ENCODE measurements at places on chromosomes 7 and 10.

DNA sequence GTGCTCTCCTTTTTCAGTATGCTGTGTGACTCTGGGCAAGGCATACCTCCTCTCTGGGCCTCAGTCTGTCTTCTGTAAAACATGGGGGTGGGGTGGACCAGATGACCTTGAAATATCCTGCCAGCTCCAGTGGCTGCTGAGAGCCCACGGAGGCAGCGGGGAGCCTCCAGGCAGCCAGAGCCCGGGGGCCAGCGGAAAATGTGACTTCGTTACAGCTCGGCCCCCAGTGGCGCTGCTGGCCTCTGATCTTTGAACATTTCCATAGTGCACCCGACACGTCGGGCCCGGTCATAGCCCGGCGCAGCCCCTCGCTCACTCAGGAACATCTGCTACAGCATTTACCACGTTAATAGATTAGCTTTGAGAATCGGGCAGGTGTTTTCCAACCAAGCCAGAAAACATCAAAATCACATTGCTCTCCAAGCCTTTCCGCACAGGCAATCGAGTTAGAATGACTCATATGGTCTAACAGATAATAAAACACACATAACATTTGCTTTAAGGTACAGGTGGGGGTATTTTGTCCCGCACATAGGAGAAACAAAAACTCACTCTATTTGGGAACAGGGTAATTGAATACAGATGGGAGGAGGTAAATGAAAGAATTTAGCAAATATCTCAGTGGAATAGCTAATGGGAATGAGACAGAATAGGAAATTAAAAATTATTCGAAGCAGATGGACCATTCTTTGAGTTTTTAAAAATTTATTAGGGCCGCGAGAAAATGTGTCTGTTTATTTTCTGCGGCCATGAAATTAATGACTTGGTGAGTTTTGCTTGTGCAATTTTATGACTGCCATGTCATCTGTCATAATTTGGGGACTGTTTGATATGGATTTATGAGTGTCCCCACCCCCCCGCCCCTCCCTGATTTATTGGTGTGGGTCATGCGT is 26.3 kb upstream of the COMTD1 start:
- no peak for DNase-seq

DNA sequence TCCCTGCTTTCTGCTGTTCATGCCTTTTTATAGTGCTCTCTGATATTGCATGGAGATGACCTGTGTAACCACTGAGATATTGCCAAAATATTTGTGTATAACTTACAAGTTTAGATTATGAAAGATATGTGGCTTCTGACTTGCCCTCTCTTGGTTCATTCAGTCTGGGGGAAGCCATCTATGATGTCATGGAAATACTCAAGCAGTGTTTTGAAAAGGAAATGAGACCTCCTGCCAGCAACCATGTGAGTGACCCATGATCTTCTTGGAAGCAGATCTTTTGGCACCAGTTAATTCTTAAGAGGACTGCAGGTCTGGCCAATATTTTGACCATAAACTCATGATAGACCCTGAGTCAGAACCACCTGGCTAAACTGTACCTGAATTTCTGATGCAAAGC is 183.0 kb downstream of the THSD7A start:
- no peak for DNase-seq

GRCh38 chr7:134371536-134371935 is 54.8 kb upstream of the SLC35B4 start:
- DNase-seq: no peak

- no peak for DNase-seq
These were observed 43.5 kb downstream of the LOXL4 start for GRCh38 chr10:98224509-98224908.

- DNase-seq: no peak
These were observed 37.4 kb downstream of the RGS10 start for GRCh38 chr10:119505131-119505551.

DNA sequence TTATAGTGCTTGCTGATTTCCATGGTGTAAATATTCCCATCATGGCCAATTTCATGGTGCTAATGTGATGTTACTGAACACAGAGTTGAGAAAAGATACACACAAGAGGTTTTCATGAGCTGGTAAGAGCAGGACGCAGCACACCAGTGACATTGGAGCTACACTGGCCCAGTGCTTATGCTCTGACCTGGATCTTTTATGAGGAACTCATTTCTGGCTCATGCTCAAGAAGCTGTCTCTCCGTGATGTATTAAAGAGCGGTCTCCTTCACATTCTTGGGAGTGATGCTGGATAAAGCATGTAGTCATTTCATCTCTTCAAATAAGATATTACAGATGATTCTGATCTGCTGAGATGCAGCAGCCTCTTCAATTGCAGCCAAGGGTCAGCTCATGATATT is 785.2 kb downstream of the GRID1 start:
- no peak for DNase-seq

- DNase-seq: no peak
These were observed 30.3 kb upstream of the IL6 start for GRCh38 chr7:22696541-22697228.

DNA sequence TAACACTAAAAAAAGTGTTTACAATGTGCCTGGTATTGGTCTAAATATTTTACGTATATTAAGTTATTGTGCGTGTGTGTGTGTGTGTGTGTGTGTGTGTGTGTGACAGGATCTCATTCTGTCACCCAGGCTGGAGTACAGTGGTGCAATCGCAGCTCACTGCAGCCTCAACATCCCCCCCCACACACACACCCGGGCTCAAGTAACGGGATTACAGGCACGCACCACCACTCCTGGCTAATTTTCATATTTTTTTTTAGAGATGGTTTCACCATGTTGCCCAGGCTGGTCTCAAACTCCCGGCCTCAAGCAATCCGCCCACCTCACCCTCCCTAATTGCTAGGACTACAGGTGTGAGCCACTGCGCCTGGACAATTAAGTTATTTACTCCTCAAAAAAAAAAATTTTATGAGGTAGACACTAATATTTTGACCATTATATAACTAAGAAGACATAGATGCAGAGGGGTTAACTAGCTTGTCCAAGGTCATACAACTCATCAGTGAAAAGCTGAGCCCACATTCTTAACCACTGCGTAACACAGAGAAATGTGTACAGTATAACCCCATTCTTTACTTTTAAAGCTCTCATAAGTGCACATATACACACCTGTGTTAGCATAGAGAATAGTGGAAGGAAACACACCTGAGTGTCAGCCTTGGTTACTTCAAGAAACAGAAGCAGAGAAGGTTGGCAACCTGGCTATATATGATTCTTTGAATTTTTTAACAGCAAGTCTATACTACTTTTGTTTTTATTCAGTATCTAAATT is 35.0 kb downstream of the DNAJC12 start:
- no peak for DNase-seq

DNA sequence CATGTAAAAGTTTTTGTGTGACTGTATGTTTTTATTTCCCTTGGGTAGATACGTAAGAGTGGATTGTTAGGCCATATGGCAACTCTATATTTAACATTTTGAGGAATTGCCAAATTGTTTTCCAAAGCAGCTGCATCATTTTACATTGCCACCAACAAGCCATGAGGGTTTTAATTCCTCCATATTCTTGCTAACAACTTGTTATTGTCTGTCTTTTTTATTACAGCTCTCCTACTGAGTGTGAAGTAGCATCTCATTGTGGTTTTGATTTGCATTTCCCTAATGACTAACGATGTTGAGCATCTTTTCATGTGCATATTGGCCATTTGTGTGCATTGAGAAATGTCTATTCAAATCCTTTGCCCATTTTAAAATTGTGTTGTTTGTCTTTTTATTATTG is 94.9 kb downstream of the CARD11 start:
- no peak for DNase-seq

- no peak for DNase-seq
These were observed 23.0 kb upstream of the TRIL start for GRCh38 chr7:28981161-28981465.

DNA sequence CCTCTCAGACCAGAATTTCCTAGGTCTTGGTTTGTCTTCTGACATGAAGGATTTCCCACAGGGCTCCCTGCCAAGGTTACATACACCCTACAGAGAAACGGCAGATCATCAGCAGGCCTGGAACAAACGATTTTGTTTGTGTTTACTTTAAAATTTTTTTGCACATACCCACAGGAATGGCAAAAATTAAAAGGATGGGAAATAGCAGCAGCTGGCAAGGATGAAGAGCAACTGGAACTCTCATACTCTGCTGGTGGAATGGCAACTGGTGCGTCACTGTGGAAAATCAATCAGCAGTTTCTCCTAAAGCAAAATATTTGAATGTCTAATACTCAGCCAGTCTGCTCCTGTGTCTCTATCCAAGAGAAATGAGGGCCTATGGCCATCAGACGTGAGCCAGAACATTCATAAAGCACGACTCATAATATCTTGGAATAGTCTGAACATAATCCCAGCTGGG is 6.5 kb downstream of the BAIAP2L1 start:
- DNase-seq: no peak

- DNase-seq: no peak
These were observed 27.1 kb upstream of the SOSTDC1 start for GRCh38 chr7:16492513-16493062.

- DNase-seq: no peak
These were observed 24.6 kb upstream of the PLEKHA1 start for GRCh38 chr10:122349758-122350369.

DNA sequence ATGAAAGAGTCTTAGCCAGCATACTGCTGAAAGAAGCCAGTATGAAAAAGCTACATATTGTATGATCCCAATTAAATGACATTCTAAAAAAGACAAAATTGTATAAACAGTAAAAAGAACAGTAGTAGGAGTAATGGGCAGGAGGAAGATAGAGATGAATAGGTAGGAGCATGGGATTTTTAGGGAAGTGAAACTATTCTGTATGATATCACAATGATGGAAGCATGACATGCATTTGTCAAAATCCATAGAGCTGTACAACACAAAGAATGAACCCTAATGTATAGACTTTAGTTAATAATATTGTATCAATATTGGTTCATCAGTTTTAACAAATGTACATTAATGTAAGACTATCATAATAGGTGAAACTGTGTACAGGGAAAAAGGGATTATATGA is 147.9 kb downstream of the IMMP2L start:
- DNase-seq: no peak

DNA sequence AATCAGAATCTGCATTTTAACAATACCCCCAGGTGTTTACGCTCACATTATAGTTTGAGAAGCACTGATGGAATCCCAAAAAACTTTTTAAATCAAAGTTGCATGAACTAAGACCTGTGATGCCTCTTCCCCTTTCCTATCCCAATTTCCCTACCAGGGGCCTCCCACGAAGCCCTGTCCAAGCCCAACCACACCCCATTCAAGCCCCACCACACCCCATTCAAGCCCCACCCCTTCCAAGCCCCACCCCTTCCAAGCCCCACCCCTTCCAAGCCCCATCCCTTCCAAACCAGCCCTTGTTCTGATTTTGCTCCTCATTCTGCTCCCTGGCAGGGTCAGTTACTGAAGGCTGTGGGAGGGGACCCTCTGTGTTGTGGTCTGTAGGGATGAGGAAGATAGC is 9.8 kb upstream of the AQP1 start:
- no peak for DNase-seq

DNA sequence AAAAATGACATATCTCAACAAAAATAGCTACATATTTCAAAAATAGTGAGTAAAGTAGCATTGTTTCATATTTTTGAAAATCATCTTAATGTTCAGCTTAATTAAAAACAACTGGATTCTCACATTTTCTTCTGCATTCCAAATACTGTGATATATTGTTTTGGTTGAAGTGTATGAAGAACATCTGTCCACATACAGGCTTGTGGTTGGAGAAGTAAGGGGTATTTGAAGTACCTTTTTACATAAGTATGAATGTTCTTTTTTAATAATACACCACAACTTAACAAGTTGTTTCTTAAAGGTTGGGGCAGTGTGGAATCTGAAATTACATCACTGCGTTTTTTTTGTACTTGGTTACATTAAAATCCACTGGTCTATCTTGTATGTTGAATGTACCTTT is 442.5 kb downstream of the KIF20B start:
- DNase-seq: no peak

- DNase-seq: no peak
These were observed 40.0 kb downstream of the MICALL2 start for GRCh38 chr7:1419310-1419634.

DNA sequence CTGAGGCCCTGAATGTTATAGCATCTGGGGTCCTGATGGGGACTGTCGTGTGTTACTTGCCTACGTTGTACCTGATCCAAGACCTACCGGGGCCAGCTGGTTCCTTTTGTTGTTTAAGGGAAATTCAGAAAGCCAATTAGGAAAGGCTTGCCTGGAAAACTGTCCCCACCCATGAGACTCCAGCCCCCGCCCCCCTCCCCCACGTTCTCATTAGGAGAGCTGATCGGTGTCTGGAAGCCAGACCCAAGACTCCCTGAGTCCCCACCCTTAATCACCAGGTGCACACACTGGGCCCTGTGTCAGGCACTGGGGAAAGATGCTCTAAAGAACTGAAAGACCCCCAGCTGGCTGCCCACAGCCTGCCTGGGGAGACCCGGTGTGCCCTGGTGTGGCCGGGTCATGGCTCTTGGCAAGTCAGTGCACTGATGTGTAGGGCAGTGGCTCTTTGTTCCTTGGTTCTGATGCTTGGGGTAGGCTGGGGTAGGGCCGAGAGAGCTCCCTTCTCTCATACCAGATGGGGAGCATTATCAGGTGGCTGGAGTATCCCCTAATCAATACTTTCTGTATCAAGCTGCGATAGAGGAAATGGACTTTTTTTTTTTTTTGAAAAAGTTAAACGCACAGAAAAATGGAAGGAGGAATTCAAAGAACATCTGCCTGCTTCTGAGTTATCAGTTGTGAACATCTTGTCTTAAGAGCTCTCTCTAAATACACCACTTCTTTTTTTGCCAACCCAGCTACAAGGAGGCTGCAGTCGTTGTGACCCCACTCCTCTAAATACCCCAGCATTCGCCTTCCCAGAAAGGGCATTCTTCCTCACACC is 16.9 kb downstream of the TSPAN15 start:
- DNase-seq: no peak

DNA sequence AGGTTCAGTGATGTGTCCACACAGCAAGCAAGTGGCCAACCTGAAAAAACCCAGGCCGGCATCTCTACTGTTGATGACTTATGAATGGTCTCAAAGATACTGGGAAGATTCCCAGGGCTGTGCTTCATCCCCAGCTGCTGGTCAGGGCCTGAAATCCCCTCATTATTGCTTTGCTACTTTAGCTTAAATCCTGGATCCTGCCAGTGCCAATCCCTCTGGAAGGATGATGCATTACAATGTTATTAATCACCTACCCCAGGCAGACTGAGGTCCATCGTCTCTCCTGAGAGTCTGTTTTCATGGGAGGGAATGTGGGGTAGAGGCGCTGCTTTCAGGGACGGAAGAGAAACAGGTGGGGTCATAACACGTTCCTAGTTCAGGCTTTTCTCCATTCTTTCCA is 371.6 kb downstream of the RPS24 start:
- DNase-seq: no peak

- DNase-seq: no peak
These were observed 62.8 kb upstream of the GPR158 start for GRCh38 chr10:25112016-25112415.

DNA sequence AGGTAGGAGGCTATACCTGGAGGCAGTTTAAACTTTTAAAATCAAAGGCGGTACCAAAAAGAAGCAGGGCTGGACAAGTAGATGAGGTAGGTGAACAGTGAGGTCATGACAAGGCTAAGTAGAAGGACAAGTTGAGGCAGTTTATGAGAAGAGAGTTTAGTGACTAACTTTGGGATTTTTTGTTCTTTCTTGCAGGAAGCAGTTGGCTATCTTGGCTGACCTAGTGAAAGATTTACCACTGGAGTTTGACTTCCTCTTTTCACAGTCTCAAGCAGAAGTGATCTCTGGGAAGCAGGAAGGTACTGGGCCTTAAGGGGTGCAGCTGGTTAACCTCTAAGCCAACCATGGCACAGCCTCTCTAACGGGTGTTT is 26.3 kb downstream of the ENTPD7 start:
- no peak for DNase-seq
